ENCODE measurements at places on chromosomes 4 and X.

DNA sequence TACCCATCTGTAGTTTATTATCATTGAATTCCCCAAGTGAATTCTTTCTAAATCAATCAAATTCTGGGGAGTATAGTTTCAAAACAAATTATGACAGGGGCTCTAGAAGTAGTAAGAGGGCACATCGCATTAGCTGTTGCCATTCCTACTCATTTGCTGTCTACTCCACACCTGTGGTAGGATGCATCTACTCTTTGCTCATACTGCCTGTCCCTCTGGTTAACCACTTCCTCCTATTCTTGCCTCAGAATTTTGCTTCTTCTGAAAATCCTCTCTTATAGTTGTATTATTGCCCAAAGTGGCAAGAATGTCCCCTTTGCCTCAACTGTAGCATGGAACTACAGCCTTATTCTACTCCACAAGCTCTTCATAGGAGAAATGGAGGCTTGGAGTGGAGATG, 12.7 kb upstream of the DGKK start:
- DNase-seq: no peak

GRCh38 chrX:147322496-147322895, 508.0 kb upstream of the CXorf51A start:
- no peak for DNase-seq

GRCh38 chr4:168039593-168039992, 52.7 kb upstream of the ANXA10 start:
- no peak for DNase-seq

DNA sequence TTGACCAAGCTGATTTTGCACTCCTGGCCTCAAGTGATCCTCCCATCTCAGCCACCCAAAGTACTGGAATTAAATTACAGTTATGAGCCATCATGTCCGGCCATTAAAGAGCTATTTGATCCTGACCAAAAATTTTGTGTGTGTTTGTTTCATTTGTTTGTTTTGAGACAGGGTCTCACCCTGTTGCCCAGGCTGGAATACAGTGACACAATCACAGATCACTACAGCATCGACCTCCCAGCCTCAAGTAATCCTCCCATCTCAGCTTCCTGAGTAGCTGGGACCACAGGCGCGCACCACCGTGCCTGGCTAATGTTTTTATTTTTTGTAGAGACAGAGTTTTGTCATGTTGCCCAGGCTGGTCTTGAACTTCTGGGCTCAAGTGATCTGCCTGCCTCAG, 82.9 kb upstream of the RBPJ start:
- no peak for DNase-seq

DNA sequence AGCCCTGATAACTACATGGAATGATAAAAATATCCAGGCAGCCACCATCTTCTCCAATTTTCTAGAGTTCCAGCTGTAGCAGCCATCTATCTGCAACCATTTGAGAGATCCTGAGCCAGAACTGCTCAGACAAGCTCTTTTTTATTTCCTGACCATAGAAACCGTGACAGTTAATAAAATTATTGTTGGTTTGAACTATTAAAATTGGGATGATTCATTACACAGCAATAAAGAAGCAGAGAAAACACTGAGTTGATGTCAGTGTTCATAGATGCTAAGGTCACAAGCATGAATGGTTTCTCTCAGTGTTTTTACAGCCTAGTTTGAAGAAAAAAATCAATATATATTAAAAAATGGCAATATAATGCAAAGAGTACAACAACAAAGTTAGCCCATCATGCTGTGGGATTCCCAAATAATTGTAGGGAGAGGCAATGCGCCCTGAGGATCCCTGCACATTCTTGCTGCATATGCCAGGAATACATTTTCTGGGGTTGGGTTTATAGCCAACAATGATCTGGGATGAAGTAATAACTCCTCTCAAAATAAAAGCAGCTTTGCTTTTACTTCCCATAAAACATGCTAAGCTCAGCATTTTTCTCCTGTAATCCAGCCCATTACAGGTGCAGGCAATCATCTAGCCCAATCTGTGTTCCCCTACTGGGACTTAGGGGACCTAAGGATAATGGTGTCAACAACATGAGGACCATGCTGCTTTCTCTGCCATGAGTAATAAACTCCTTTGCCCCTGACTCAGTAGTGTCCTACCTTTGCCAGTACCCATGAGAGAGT, 84.0 kb downstream of the PABPC4L start:
- no peak for DNase-seq

GRCh38 chr4:123824524-123824923, 427.9 kb downstream of the SPRY1 start:
- no peak for DNase-seq

DNA sequence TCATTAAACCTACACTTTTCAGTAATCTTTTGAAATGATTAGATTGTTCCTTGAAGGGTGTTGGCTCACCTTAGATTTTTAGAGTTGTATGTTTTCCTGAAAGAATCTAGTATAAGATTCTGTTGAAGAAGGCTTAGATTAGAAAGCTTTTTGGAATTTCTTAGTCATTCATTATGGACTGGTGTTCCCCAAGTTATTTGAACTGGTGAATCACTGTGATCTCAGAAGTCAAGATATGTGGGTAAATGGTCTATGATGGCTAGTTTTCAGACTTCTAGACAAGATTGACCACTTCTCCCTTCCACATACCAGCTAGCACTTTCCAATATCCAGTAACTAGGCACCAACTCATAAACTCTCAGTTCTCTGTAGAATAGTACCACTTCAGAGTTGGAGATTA, 138.1 kb downstream of the KDM6A start:
- no peak for DNase-seq

DNA sequence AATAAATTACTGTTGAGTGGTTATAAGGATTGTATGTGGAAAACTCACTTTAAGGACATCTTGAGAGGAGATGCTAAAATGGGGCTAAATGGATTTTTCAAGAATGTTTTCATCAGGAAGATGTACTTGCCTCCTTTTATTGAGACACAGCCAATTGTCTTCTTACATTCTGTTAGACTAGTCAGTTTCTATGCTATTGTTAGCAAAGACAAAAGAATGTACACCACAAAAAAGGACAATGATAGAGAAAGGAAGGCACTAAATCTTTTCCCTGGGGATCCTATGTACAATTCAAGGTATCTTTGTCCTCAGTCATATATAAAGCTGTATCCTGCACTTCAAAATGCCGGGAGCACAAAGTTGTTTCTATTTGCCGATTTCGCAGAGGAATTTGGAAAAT, 42.6 kb downstream of the TMA16 start:
- DNase-seq: no peak

DNA sequence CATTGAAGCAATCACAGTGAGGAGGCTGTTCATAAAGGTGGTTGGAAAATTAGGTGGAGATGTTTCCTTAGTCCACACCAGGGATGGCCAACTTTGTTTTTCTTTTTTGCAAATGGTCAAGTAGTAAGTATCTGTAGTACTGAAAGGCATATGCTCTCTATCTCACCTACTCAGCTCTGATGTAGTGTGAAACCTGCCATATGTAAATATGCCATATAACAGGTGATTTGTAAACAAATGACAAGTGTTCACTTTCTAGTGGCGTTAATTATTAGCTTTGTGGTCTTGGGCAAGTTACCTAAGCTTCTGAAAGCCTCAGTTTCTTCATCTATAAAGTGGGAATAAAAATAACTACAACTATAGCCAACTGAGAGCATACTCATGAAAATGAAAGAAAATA, 421.4 kb upstream of the LCORL start:
- DNase-seq: no peak

Measured in OCI-LY7 (cell line).